ENCODE measurements at places on chromosomes 5 and 9.

DNA sequence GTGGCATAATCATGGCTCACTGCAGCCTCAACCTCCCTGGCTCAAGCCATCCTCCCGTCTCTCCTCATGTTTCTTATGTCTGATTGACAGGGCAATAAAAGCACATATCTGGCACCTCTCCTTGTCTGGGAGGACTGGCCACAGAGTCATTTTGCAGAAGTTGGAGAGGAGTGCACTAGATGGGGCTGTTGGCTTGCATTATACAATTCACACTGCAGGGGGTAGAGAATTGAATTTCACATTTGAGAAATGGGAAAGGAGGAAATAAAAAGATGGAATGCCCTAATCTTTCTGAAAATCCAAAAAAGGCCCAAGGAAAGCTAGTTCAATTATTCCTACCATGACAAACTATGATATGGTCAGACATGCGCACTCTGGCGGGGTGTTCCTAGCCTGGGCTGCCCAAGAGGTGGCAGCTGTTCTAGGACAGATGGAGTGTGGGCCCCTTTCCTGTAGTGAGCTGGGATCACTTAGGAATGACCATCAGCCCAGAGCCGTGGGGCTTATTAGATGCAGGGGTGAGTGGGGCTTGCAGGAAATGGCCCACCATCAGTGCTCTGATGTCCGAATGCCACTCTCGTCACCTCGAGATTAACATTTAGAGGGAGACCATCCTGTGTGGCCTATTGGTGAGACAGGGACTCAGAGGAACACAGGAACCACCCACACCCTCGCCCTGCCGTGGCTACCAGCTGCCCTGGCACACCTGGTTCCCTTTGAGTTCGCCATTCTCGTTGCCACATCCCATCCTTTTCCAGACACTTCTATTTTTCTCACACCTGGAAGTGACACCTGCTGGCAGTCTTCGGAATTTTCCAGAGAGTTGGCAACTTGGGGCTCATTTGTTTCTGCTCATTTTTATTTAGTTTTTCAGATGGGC is 21.8 kb upstream of the ANKRD18A start:
- DNase-seq = peak; percentile 6

GRCh38 chr9:124009531-124010217 is 1.9 kb upstream of the LHX2 start:
- DNase-seq = no peak

- no peak for DNase-seq
Measured at GRCh38 chr5:131513780-131514179, 121.2 kb downstream of the RAPGEF6 start.

- no peak for DNase-seq
Measured at GRCh38 chr5:175642998-175643397, 14.9 kb upstream of the HRH2 start.

DNA sequence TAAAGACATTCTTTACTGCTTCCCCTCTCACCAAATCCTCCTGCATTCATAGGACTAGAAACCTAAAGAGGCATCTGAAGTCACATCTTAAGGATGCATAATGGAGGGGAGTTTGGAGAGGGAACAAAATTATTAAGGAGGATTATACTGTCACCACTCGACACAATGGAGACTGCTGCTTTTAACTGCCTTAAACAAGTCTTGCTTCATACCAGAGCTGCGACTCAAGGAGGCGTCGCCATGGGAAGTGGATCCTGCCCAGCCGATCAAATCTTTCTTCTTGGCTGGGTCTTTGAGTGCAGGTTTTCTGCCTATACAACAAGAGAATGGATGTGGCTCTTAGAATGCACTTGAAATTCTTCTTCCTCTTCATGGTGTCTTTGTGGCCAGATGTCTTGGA is 66.7 kb upstream of the FOXE1 start:
- DNase-seq = peak; percentile 38

- DNase-seq = no peak
Measured at GRCh38 chr5:172303162-172303561, 19.6 kb upstream of the UBTD2 start.

DNA sequence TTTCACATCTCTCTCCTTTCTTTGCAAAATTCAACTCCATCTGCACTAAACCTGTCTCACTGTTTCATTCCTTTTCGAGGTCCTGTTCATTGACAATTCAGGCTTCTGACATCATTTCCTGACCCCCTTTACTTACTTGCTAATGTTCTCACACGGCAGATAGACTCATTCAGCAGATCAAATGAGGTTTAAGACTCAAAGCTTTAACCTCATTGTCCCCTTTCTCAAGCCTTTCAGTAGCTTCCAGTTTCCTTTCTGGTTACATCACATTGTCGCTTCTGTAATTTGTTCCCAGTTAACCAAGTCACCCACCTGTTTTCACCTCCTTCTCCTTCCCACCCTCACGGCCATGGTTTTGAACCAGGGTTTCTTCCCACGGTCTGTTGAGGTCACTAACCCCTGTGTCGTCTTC is 143.4 kb upstream of the OTULINL start:
- DNase-seq = no peak

GRCh38 chr9:36721846-36722588 is 149.3 kb downstream of the MELK start:
- no peak for DNase-seq

GRCh38 chr9:130835441-130836298 is 616 bp downstream of the ABL1 start:
- DNase-seq = peak; percentile 71

- no peak for DNase-seq
Measured at GRCh38 chr9:114428466-114428865, 40.7 kb upstream of the AKNA start.

GRCh38 chr9:123952641-123953495 is 22.9 kb upstream of the DENND1A start:
- no peak for DNase-seq

- peak; percentile 20 for DNase-seq
Measured at GRCh38 chr9:99823681-99824377, 2.1 kb downstream of the NR4A3 start.

DNA sequence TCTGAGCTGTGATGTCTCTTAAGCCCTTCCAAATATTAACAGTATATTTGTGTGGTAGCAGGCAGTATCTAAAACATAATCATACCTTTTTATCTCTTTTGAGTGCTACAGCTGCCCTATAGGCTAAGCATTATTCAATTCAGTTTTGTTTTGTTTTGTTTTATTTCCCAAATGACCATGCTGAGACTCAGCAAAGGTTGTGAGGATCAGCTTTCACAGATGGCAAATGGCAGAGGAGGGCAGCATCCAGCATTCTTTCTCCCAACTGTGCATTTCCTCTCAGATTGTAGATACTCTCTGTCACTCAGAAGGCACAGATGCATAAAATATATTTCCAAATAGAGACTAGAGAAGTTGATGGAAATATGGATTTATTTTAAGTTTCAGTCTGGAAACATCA is 90.7 kb downstream of the DAPK1 start:
- no peak for DNase-seq

GRCh38 chr5:150043657-150044328 is 42.6 kb downstream of the CSF1R start:
- DNase-seq = peak; percentile 76

DNA sequence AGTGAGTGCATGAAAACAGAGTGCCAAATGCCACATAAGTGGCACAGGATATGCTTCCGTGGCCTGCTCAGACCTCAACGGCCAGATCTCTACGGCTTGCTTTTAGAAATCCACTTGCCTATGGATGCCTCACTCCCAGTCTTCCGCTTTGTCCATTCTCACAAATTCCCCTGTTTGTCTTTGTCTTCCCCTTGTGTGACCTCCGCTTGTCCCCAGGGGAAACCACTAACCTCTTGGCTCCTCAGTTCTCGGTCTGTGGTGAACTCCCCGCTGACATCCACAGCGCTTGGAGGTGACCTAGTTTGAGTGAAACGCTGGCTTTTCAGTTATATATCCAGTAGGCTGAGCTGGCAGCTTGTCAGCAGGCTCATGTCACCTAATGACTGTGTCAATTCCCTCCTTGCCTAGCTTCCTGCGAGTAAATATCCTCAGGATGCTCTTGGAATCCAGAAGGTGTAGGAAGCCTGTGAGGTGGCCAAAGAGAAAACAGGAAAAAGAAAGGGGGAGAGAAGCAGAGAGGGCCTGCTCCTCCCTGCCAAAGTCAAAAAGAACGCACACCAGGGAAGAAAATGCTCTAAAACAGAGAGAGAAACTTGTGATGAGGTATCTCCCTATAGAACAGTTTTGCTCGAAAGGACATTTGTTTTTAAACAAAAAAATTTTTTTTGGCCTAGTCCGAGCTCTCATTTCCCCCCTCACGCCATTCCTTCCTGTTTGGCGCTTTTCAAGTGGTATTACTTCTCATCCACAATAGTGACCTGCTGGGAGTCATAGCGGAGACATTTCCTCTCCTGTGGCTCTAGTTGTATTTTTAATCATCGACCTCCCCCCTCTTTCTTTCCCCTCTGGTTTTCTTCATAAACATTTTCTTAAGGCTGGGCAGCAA is 101.6 kb upstream of the SPRY4 start:
- peak; percentile 46 for DNase-seq
